ACHN (cell line): ENCODE measurements at places on chromosomes 11 and 22.
A peak's percentile ranks its signal among the peaks of the same experiment; 100 is the strongest.

- DNase-seq: no peak
Measured at GRCh38 chr11:128575961-128576350, 11.4 kb downstream of the ETS1 start.

- DNase-seq: no peak
Measured at GRCh38 chr11:40921246-40921645, 538.2 kb downstream of the LRRC4C start.

GRCh38 chr11:95398437-95399112 is 167.6 kb upstream of the SESN3 start:
- DNase-seq: no peak

- DNase-seq: no peak
Measured at GRCh38 chr11:63490551-63491239, at the start of gene PLAAT5. Gene PLAAT5, minus strand, starts transcription at chr11:63491167. Its CDS starts 133 bp downstream, at chr11:63491034.

GRCh38 chr11:2518111-2518982 is 73.5 kb downstream of the KCNQ1 start:
- DNase-seq: no peak

DNA sequence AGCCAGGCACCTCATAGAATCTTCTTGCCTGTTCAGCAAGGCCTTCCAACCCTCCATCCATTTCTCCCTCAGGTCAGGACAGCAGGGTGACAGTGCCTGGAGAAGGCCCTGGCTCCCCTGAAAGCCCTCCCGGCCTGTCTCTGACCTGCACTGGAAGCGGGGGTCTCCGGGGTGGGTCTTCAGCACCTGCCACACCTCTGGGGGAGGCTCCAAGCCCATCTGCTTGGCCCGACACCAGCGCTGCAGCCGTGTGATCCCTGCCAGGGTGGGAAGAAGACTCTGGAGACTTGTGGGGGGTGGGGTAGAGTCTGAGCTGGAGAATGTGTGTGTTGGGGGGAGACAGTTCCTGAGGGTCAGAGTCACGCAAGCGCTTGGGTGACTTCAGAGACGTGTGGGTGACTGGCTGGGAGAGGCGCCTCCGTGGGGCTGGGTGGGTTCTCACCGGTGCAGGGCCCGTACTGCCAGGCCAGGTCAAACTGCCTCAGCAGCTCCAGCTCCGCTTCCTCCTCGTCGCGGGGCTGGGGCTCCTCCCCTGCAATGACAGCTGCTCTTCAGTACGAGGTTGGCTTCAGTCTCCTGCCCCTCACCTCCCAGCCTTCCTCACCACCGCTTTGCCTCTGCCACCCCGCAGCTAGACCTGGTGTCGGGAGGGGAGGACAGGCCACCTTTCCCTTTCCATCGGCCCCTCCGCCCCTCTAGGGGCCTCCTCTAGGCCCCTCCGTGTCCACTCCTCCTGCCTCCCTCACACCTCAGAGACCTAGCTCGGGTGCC is 615 bp downstream of the POLD4 start:
- DNase-seq: no peak

GRCh38 chr11:19696073-19696472 is 16.6 kb upstream of the NAV2 start:
- no peak for DNase-seq

GRCh38 chr22:48279461-48279756 is 1517.0 kb downstream of the TBC1D22A start:
- no peak for DNase-seq

- DNase-seq: peak; percentile 69
Measured at GRCh38 chr11:119320776-119321524, 4.0 kb upstream of the MCAM start.

GRCh38 chr11:134277183-134278001 is 1.2 kb downstream of the GLB1L3 start:
- DNase-seq: no peak

DNA sequence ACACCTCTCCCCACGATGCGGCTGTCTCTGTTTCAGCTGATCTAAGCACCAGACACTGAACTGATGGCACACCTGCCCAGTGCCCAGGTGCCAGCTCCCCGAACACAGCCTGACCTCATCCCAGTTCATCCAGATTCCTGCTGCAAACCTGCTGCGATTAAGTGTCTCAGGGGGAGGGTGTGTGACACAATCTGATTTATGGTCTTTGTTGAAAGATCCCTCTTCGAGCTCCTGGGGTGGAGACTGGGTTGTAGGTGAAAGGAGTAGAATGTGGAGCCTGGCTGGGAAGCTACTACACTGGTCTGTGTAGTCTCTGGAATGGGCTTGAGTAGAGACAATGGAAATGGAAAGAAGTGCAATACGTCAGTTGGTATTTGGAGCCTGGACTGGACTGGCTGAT is 390.3 kb downstream of the SHANK2 start:
- DNase-seq: no peak

- DNase-seq: no peak
Measured at GRCh38 chr22:27231266-27231665, 570.3 kb downstream of the MN1 start.
